ENCODE measurements at places on chromosomes 12 and 14.

GRCh38 chr14:75941030-75941429 lies 40.8 kb downstream of the TGFB3 start:
- no peak for DNase-seq

- no peak for DNase-seq
These were observed 1115.8 kb upstream of the ATXN7L3B start for GRCh38 chr12:73421832-73422231.

DNA sequence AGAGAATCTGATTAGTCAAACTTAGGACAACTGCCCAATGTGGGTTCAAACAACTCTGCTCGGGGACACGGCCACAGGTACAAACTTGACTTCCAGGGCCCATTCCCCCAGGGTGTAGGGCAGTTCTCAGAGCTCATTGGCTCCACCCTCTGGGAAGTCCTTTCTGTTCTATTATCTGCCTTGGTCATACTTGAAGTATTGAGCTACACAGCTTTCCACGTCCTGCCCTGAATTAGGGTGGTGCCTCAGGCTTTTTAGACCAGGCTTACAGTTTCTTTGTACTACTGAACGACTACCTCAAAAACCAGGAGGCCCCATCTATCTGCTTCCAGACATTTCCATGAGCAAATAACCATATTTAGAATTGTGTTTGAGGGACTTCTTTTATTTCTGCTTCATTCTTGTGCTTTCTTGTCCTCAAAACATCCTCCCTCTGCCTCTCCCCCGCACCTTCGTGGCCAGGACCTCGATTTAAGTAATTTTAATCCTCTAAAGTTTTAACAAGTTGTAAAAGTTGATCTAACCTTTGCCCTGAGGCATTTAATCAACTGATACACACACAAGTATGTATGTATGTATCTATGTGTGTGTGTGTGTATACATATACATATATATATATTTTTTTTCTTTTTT lies 281.7 kb upstream of the AMIGO2 start:
- no peak for DNase-seq

GRCh38 chr14:51028851-51029754 lies 65.8 kb downstream of the TRIM9 start:
- no peak for DNase-seq

DNA sequence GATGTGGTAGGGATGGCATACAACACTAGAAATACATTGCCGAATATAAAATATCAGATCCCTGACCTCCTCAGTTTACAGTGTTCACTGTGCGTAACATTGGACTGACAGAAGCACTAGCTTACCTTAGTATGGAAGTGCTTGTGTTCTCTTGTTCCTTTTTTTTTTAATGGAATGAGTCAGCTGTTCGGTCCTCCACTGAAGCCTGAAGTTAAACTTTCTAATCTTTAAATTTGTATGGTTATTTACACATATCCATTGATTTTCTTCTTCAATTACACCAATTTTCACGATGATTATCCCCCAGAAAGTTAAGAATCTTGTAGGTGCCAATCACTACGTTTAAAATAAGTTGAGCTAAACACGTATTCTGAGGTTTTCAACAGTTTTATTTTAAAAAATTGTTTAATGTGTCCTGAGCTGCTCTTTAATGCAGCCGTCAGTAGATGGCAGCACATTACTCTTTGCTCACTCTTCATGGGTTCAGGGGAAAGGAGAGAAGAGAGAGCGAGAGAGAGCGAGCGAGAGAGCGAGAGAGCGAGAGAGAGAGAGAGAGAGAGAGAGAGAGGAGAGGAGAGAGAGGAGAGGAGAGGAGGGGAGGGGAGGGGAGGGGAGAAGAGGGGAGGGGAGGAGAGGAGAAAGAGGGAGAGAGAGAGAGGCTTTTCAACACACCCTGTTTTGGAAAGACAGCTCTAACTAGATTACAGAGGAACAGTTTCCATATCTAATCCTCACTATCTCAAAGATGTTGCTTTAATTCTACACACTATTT lies 134.7 kb upstream of the SCAF11 start:
- DNase-seq: no peak

DNA sequence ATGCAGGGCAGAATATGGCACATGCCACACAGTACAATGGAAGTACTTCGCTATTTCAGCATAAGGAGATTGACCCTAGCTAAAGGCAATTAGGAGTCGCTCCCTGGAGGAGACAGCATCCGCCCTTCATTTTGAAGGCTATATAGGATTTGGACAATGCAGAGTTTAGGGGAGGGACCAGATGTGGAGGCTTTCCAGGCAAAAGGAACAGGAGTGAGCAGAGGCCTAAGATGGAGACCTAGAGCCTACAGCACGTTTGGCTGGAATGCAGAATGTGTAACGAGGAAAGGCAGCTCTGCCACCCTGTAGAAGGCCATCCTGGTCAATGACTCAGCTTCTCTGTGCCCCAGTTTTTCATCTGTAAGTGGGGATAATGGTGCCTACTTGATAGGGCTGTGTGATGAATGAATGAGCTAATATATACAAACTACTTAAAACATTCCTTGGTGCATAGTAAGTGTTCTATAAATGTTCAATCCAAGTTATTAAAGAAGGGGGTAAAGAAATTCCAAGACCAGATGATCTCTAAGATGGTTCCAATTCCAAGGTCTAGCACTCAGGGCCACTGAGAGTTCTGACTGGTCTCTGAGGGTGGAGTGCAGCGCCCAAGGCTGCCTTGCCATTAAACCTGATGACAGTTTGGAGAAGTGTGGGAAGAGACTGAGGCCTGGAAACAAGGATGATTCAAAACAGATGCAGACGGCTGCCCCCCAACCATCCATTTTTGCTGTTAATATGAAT lies 54.3 kb upstream of the FRMD6 start:
- DNase-seq: no peak

GRCh38 chr14:69270795-69271708 lies 11.1 kb downstream of the GALNT16 start:
- DNase-seq: no peak

GRCh38 chr12:101877806-101878242 lies 444 bp downstream of the DRAM1 start:
- DNase-seq: peak; percentile 15

- DNase-seq: no peak
These were observed 4.3 kb upstream of the HIF1A start for GRCh38 chr14:61690982-61691381.

DNA sequence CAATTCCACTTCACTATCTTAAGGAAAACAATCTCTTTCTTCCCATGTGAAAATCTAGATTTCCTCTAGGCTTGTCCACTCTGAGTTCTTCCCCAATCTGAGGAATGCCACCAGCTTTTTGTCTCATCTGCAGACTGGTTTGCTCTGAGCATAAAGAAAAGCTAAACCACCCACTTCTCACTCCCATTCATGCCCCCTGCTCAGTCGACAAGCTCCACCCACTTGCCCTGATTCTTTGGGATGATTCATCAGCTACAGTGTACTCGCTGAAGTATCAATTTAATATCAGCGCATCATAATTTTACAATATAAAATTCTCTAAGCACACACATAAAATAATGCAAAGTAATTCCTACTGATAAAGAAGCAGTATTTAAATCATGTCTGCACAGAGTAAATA lies 209.1 kb downstream of the GRIN2B start:
- no peak for DNase-seq

GRCh38 chr12:30072824-30073223 lies 289.1 kb upstream of the TMTC1 start:
- no peak for DNase-seq

GRCh38 chr12:108253540-108253939 lies 85.6 kb downstream of the CMKLR1 start:
- DNase-seq: no peak

DNA sequence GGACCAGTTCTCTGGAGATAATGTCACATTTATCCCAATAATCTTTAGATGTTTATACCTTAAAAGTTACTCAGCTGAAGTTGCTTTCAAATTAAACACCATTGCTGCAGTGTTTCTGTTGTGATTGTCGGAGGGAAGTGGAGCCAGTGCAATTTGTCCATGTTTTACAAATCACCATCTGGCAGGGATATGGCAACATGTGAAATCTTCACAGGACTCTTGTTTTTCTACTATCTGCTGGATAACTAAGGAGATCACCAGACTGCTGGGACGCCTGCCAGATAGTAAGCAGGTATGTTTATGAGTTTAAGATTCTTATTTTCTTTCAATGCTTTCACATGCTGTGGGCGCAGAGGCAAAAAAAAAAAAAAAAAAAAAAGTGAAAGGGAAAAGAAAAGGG lies 100.3 kb upstream of the SOX5 start:
- no peak for DNase-seq

DNA sequence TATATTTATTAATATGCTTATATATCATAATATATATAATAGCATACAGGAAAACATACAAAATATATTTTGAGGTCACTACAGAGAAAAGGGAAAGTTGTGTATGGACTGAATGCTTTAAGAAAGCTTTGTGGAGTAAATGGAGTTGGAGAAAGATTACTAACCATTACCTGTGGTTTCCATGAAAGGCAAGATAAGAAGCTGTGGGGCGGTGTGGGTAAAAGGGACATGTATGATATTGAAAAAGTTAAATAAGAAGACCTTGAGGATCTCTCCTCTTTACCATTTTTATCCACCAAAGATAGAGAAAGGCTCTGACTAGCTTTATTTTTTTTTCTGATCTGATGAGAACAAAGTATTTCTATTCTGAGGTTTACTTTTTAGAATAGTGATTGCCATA lies 404.4 kb downstream of the TRHDE start:
- no peak for DNase-seq

- no peak for DNase-seq
These were observed 2.8 kb upstream of the ART4 start for GRCh38 chr12:14846042-14846587.

DNA sequence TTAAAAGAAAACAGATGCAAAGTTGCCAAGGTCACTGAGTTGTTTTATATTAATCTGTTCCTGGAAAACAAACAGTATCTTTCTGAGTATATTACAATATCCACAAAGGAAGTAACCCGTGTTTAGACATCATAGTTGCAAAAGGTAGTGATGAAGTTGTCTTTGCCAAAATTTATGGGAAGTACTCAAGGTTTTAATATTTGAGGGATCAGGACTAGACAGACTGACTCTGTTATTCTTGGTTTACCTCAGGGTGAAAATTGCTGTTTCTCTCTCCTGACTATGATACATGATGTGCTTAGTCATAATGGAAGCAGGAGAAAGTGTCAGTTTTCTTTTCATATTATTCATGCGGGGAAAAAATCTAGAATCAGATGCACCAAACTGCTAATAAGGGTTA lies 28.3 kb downstream of the TMEM233 start:
- DNase-seq: no peak

DNA sequence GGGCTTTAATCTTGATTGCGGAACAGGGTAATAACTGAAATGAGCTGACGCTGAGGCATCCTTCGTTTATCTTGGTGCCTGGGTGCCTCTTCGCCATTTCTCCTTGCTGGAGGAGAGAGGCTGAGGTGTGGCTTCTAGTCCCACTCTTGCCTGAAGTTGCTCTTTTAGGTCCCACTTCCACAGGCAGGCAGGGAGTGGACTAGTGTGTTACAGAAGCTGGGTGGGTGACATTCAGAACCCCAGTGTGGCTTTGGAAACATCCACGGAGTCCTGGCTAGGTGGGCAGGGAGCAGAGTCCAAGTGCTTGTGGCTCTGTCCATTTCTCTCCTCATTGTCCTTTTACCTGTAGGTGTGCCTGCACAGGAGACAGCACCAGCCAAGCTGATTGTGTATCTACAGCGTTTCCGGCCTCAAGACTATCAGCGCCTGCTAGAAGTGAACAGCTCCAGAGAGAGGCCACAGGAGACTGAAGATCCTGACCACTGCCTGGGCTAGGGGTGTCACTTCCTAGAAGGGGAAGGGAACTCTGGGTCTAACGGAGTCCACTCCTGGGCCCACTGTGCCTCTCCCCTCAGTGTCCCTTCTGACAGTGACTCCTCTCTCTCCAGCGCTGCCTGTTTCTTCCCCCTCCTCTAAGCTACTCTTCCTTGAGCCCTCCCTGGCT lies 2.4 kb downstream of the THTPA start:
- DNase-seq: no peak

GRCh38 chr14:96622926-96623325 lies 120.7 kb downstream of the PAPOLA start:
- DNase-seq: no peak

DNA sequence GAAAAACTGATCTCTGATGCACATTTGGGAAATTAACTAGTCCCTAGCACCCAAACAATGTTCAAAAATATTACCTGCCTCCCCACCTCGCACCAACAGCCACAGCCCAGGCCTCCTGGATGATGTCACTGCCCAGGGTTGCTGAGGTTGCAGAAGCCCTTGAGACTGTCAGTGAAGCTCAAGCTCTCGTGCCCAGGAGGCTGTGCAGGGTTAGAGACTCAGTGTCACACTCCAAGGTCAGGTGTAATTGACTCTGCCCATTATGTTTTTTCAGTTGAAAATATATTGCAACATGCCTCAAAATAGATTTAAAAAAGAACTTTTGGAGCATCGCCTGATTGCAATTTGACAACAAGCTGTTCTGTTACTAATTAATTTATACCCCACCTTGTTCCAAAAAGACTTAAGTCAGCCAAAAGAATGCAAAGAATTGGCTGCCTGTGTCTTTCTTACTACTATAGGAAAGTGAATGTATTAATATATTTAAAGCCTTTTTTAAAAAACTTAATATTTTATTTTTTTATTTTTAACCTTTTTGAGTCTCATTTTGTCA lies 72.3 kb downstream of the CMAS start:
- DNase-seq: no peak

DNA sequence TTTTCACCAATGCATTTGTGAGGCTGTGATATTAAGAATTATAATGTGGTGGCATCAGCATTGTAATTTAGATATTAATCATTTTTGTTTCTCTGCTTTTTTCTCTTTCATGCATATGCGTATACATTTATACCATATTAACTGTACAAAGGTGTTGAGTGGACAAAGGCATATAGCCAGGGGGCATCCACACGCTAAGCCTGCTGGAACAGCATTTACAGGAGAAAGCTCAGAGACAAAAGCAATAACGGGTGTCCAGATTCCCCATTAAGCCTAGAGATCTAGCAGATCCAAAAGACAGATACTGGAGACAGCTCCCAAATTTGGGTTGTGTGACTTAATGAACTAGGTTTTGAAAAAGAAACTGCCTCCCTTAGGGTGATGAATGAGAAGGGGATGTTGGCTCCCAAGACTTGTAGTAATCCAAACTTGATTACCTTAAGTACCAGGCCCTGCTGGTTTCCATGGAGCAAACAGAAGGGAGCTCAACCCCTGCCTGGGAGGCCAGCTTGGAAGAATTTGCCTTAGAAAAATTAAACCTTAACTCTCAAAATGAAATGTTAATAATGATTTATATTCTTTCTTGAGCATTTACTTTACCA lies 181.9 kb downstream of the SLC6A15 start:
- DNase-seq: no peak

DNA sequence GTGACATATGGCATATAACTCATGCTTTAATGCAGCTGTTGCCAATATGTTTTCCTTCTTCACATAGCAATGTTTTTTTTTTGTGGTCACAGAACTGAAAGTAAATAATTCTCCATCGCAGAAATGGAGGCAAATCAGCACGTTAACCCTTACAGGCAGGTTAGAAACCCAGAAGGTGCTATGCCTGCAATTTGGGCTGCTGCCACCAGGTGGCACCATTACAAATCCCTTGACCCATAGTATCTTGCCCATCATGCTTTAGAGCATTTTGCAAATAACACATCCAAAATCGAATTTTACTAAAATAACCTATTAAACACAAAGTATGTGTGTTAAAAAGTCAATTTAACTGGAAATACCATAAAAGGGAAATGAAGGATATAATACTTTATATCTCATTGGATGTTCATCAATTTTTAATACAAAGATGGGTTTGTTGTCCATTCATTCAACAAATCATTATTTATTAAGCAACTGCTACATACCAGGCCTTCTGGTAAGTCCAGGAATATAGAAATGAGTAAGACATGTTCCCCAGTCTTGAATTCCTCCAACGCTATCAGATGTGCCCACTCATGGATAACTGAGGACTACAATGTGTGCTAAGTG lies 340.1 kb downstream of the GLT1D1 start:
- no peak for DNase-seq
